ENCODE measurements at places on chromosomes 4 and X.

DNA sequence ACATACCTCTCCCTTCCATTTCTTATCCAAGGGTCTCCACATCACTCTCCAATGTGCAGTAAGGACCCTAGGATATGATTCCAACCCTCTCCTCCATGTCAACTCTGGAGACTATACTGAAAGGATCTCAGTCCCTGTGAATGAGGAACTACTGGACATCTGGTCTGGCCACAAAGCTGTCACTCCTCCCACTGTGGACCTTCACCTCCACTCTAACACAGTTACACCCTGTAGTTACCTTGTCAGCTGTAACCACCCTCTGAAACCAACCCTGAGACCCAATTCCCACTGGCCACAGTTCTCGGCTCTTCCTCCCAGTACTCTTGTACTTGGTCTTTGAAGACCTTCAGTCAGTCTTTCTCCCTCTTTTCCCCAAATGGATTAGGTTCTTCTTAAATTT, 2.9 kb downstream of the TMEM128 start:
- DNase-seq: no peak

- no peak for DNase-seq
Measured at GRCh38 chr4:620851-621261, 4.5 kb upstream of the PDE6B start.

GRCh38 chr4:121977251-121978171, 25.7 kb upstream of the TRPC3 start:
- DNase-seq: no peak

DNA sequence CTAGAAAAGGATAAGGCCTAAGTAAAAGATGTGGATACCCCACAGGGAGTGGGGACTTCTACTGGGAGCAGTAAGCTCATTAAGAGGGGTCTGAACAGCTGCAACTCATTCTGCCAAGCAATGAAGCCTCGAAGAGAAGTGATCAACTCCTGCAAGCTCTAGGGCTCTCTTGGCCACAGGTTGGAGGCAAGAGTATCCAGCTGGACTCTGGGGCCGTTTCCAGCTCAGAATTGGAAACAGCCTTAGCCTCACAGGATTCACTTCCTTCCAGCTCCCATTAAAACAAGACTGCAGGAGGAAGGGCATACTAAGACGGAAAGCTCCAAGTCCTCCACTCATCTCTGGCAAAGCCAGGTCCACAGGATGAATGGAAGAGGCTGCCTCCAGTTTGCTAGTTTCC, 126.3 kb downstream of the ATG4A start:
- no peak for DNase-seq

GRCh38 chr4:146370841-146371240, 150.9 kb downstream of the SLC10A7 start:
- DNase-seq: no peak

DNA sequence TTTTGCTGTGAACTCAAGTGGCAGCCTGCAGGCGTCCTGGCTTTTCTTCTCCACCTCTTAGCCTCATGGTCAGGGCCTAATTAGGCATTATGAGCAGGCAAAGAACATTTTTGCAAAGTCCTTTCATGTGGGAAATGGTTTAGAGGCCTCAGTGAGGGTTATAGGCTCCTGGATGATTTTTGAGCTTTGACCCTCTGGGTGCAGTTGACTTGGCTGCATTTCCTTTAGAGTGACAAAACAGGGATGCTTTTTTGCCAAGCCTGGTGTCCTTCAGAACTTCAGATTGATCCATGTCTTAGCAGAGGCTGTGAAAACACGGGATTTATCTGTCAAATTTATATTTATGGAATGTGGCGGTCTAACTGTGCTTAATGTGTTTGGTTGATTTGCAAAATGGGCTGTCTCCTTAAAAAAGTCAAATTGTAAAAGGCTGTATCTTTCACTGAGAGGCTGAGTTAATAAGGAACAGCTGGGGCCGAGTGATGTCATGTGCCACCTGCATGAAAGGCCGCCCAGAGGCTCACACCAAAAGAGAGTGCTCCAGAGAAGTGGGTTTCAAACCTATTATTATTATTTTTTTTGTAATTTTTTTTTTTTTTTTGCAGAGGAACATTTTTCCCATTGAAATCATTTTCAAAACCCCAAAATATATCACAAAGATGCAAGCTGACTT, 192.2 kb upstream of the ARX start:
- no peak for DNase-seq

GRCh38 chr4:122000849-122001248, 49.0 kb upstream of the TRPC3 start:
- no peak for DNase-seq

- no peak for DNase-seq
Measured at GRCh38 chr4:145773581-145774234, 93.8 kb downstream of the C4orf51 start.

- no peak for DNase-seq
Measured at GRCh38 chr4:41568363-41568762, 30.4 kb downstream of the LIMCH1 start.

- no peak for DNase-seq
Measured at GRCh38 chrX:8731559-8732395, at the start of gene ANOS1. TSS of gene ANOS1 (minus strand) at chrX:8732137. CDS start at chrX:8732036, 101 bp downstream.

- DNase-seq: peak; percentile 13
Measured at GRCh38 chrX:52359614-52360232, 9.1 kb upstream of the XAGE2 start.
